ENCODE measurements at places on chromosomes 2 and 18. TPM values are rescaled to one million over a fixed set of nuclear protein-coding genes. Genes with fewer than 3 reads are reported as not detected.

DNA sequence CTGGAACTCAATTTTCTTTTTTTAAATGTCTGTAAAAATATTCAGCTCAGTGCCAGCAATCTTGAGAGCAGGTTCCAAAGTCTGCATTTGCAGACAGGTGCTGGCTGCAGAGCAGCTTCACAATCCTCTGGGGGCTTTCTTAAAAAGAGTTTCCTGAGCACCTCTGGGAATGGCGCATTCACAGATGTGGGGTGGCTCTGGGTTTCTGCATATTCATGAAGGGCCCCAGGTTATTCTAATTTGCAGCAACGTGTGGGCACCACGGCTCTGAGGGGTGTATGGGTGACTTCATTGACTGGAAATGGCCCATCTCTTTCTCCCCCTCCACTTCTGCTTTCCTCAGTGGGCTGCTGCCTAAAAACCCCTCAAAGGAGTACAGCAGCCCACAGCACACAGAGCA lies 225.0 kb upstream of the APCDD1 start:
- H3K36me3 ChIP-seq = no peaks in the 10 kb centered on the region
- no peak for DNase-seq
- no peaks in the 10 kb centered on the region for H3K27me3 ChIP-seq
- H3K27ac ChIP-seq = no peak overlapping the region
- H3K4me1 ChIP-seq = no peaks in the 10 kb centered on the region

IL36G gene
- total RNA-seq = not detected

GFPT1 gene
- 43.6 TPM for total RNA-seq

GPR39 gene
- not detected for total RNA-seq

BMP10 gene
- not detected for total RNA-seq

CAPN10 gene
- total RNA-seq = 32.6 TPM

SP100 gene
- 157 TPM for total RNA-seq

GAD1 gene
- total RNA-seq = 2.9 TPM

- H3K27ac ChIP-seq = no peak overlapping the region
- no peaks in the 10 kb centered on the region for H3K36me3 ChIP-seq
- H3K4me3 ChIP-seq = no peak overlapping the region
- H3K27me3 ChIP-seq = no peaks in the 10 kb centered on the region
Observed at GRCh38 chr2:142478206-142478605, 347.4 kb upstream of the LRP1B start.

FEV gene
- not detected for total RNA-seq

GRCh38 chr2:177646791-177647190 lies 254.2 kb downstream of the AGPS start:
- DNase-seq = no peak
- H3K36me3 ChIP-seq = no peaks in the 10 kb centered on the region
- no peak overlapping the region for H3K4me3 ChIP-seq
- H3K4me1 ChIP-seq = no peaks in the 10 kb centered on the region
